ENCODE measurements at places on chromosomes 2 and 18. TPM values are rescaled to one million over a fixed set of nuclear protein-coding genes. Genes with fewer than 3 reads are reported as not detected.
A peak's percentile ranks its signal among the peaks of the same experiment; 100 is the strongest.

The PTCD3 gene
- total RNA-seq, result 175 TPM

The SAG gene
- 0.80 TPM for total RNA-seq

The STPG4 gene
- total RNA-seq, result not detected

The ARHGAP15 gene
- total RNA-seq, result not detected

GRCh38 chr2:232353096-232353495, 25.5 kb upstream of the ALPP start:
- DNase-seq, result no peak

- peak; percentile 52 for DNase-seq
These were observed 584 bp downstream of the AAK1 start for GRCh38 chr2:69642709-69643601.

- no peak for DNase-seq
These were observed 16.0 kb downstream of the INSIG2 start for GRCh38 chr2:118103951-118104940.

The SLC23A3 gene
- not detected for total RNA-seq

The SIX2 gene
- total RNA-seq, result not detected

GRCh38 chr2:18883616-18884456, 294.5 kb upstream of the NT5C1B start:
- DNase-seq, result no peak

DNA sequence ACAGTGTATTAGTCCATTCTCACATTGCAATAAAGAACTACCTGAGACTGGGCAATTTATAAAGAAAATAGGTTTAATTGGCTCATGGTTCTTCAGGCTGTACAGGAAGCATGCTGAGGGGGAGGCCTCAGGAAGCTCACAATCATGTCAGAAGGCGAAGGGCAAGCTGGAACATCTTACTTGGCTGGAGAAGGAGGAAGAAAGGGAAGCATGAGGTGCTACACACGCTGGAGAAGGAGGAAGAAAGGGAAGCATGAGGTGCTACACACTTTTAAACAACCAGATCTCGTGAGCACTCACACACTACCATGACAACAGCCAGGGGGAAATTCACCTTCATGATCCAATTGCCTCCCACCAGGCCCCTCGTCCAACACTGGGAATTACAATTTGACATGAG, 95.3 kb upstream of the FAM110C start:
- DNase-seq, result no peak

GRCh38 chr2:159032580-159032979, 64.1 kb downstream of the TANC1 start:
- no peak for DNase-seq

GRCh38 chr2:27431395-27431794, 3.0 kb downstream of the NRBP1 start:
- DNase-seq, result no peak

- DNase-seq, result no peak
These were observed 127.0 kb downstream of the ANTXR1 start for GRCh38 chr2:69139778-69140670.

DNA sequence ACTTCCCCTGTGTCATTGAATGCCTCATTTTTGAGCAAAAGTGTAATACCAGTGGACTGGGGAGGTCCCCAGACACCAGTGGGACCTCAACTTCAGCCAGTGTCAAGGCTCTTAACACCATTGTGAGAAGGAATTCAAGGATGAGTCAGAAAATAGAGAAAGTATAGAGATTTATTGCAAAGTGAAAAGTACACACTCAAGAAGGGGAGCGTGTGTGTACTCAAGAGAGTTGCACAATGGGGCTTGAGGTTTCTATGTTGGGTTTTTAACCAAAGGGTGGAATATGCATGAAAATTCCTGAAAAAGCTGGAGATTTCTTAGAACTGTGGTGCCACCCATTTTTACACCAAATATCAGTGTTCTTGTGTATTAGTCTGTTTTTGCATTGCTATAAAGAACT, 81.9 kb downstream of the ADCYAP1 start:
- DNase-seq, result no peak

The PARD6G gene
- total RNA-seq, result 9.2 TPM

All from G401 (cell line).